Effector memory CD8-positive, alpha-beta T cell (primary cell): ENCODE measurements at places on chromosomes 4 and X.

DNA sequence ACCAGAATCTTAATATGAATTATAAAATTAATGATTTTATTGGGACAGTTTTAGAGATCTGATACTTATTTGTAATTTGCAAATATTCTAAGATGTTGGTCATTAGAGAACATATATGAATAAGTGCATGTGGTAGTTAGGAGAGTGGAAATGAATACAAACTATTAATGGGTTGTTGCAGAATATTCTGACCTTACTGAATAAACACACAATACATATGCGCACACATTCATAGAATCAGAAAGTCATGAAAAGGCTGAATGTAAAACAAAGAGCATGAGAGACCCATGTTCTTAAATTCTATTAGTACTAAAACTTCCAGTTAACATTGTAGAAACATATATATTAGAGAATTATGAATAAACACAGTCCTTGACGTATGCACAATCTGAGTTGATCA, 301.7 kb upstream of the TRAM1L1 start:
- no peaks in the 10 kb centered on the region for H3K4me1 ChIP-seq
- H3K27me3 ChIP-seq: no peaks in the 10 kb centered on the region
- H3K36me3 ChIP-seq: no peaks in the 10 kb centered on the region

GRCh38 chr4:177005674-177006230, 213.0 kb upstream of the VEGFC start:
- H3K36me3 ChIP-seq: no peaks in the 10 kb centered on the region
- H3K27me3 ChIP-seq: no peaks in the 10 kb centered on the region
- H3K4me3 ChIP-seq: no peak overlapping the region
- no peak for DNase-seq
- no peak overlapping the region for H3K27ac ChIP-seq

DNA sequence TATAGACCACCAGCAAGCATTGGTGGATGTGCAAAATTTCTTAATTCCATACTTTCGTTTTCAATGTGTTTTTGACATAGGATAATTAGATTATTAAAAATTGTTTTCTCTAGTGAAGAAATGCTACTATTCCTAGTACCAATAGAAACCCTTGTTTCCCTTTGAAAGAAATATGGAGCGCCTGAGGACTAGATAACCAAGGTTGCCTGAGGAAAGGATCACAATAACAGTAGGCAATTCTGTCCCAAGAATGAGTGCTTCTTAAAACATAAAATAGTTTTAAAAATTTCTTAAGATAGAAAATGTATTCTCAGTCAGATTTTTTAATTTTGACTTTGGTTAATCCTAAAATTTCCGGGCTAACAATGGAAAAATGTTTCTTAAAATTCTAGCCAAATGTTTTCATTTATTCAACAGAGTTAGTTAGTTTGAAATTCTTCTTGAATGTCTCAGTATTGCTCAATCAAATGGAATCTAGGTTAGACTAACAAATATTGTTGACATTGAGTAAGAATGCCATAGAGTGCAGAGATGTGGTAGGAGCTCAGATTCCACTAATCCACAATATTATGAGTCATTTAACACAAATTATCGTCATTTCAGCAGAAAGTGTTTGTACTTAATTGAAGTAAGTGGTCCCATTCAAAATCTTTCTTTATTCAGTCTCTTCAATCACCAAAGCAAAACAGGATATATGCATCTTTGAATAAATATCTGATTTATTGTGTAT, 666.0 kb downstream of the GRID2 start:
- no peak for DNase-seq
- H3K27me3 ChIP-seq: no peaks in the 10 kb centered on the region
- H3K4me1 ChIP-seq: no peaks in the 10 kb centered on the region
- H3K4me3 ChIP-seq: no peak overlapping the region

DNA sequence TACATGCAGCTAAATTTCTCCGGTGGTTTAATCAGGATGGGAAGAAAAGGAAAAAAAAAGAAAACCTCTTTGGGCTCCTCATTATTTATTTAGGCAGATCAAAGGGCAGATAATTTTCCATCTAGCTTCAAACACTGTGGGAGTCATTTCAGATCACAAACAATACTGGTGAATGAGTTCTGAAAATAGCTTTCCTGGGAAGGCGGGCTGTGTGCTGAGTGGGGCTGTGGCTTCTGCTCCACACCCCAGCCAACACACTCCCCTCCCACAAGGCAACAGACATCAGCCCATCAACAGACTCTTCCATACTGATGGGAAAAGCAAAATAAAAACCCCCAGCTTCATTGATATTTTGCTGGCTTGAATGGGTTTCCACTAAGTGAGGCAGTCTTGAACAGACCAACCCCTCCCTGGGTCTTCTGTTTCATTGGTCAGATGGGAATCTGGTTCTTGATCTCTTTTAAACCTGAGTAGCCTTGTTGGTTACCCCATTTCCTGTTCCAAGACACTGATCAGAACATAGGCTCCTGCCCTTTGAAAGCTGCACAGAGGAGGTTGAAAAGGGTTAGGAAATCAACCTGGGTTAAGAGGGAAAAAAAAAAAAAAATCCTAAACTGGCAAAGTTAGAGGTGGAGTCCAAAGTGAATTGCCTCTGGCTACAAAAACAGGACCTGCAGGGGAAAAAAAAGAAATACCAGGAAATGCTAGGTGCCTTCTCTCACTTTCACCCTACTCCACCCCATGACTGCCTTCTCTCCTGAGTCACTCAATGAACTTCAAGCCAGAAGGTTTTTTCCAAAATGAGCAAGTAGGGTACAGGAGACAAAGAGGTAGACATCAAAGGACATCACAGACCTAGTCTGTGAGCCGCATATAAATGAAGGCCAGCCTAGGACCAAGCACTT, 20.0 kb downstream of the AMOT start:
- H3K27me3 ChIP-seq: no peaks in the 10 kb centered on the region
- no peaks in the 10 kb centered on the region for H3K4me1 ChIP-seq
- DNase-seq: no peak
- no peaks in the 10 kb centered on the region for H3K36me3 ChIP-seq
- no peak overlapping the region for H3K4me3 ChIP-seq

GRCh38 chrX:119442286-119442685, 26.0 kb upstream of the SLC25A5 start:
- no peaks in the 10 kb centered on the region for H3K27me3 ChIP-seq
- H3K4me3 ChIP-seq: no peak overlapping the region
- DNase-seq: no peak
- no peaks in the 10 kb centered on the region for H3K4me1 ChIP-seq
- no peaks in the 10 kb centered on the region for H3K36me3 ChIP-seq

DNA sequence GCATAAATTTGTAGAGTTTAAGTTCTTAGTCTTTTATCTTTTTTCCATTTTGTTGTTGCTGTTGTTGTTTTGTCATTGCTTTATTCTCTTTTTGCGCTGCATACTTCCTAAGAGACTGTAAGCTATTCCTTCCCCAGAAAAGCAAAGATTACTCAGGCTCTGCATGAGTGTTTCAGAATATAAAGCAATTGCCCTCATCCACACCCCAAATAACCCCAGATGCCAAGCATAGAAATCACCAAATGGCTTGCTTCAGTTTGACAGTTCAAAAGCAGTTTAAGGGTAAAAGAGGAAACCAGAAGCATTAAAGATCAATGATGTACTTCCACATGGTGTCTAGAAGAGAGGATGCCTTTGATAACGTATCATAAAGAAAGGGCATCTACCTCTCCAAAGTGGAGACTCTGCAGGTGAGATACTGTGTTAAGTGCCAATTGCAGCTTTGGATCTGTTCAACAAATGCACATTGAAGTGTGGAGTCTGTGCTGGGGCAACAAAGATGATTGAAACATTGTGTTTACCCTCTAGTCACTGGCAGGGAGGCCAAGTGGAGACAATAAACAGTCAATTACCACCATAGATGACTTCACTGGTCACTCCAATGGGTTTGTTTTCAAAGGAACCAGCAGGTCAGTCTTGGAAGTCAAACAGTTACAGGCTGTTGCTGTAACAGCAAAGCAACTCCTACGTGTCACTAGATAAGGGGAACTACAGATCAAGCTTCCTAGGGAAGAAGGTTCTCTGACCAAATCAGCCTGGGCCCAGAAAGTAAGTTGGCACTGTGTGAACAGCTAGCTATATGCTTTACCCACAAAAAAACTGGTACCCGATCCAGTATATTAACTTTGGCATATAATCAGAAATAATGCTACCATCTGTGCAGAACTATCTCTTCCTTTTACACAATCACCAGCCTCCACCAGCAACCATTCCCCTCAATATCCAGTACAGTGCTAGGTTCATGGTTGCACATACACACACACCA, 40.6 kb upstream of the IL21 start:
- H3K36me3 ChIP-seq: no peaks in the 10 kb centered on the region
- H3K27ac ChIP-seq: no peak overlapping the region
- peaks cover 25% of the 10 kb centered on the region for H3K27me3 ChIP-seq
- H3K4me3 ChIP-seq: no peak overlapping the region
- peaks cover 8% of the 10 kb centered on the region for H3K4me1 ChIP-seq

GRCh38 chrX:82362550-82362949, 1145.5 kb upstream of the POU3F4 start:
- H3K36me3 ChIP-seq: no peaks in the 10 kb centered on the region
- DNase-seq: no peak
- no peak overlapping the region for H3K27ac ChIP-seq
- no peaks in the 10 kb centered on the region for H3K27me3 ChIP-seq
- H3K4me3 ChIP-seq: no peak overlapping the region
- no peaks in the 10 kb centered on the region for H3K4me1 ChIP-seq

- no peaks in the 10 kb centered on the region for H3K36me3 ChIP-seq
- DNase-seq: no peak
- H3K27me3 ChIP-seq: peaks cover 6% of the 10 kb centered on the region
- H3K27ac ChIP-seq: no peak overlapping the region
- H3K4me3 ChIP-seq: no peak overlapping the region
- H3K4me1 ChIP-seq: peaks cover 5% of the 10 kb centered on the region
These were observed 392.4 kb downstream of the UNC5C start for GRCh38 chr4:95156452-95156765.

DNA sequence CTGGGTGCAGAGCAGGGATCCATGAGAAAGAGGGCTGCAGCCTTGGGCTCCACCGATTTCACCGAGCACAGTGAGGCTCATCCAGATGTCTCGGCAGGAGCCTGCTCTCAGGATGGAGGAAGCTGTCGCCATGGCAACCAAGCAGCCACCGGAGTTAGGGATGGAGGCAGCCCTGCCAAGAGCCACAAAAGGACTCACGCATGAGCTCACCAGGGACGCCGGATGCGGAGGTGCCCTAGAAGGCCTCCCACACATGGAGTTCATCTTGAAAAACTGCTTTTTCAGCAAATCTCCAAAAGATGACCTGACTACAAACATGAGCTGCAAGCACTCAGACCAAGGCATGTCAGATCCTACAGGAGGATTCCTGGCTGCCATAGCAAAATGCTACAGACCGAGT, 90.7 kb downstream of the WFS1 start:
- no peak overlapping the region for H3K4me3 ChIP-seq
- H3K4me1 ChIP-seq: no peaks in the 10 kb centered on the region
- no peak overlapping the region for H3K27ac ChIP-seq
- no peak for DNase-seq
- H3K36me3 ChIP-seq: peaks cover 4% of the 10 kb centered on the region

DNA sequence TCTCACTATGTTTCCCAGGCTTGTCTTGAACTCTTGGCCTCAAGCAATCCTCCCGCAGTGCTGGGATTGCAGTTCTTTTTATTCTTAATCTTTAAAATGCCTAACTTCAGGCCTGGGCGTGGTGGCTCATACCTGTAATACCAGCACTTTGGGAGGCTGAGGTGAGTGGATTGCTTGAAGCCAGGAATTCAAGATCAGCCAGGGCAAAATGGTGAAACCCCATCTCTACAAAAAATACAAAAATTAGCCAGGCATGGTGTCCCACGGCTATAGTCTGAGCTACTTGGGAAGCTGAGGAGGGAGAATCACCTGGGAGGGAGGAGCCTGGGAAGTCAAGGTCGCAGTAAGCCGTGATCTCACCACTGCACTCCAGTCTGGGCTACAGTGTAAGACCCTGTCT, 45.9 kb downstream of the PLS3 start:
- H3K4me3 ChIP-seq: no peak overlapping the region
- no peak for DNase-seq
- no peaks in the 10 kb centered on the region for H3K27me3 ChIP-seq
- no peak overlapping the region for H3K27ac ChIP-seq
- no peaks in the 10 kb centered on the region for H3K36me3 ChIP-seq

- no peak for DNase-seq
- H3K4me1 ChIP-seq: no peaks in the 10 kb centered on the region
- no peaks in the 10 kb centered on the region for H3K36me3 ChIP-seq
- H3K27me3 ChIP-seq: no peaks in the 10 kb centered on the region
These were observed 1609.1 kb downstream of the C4orf33 start for GRCh38 chr4:130705023-130705422.

- no peaks in the 10 kb centered on the region for H3K27me3 ChIP-seq
- no peaks in the 10 kb centered on the region for H3K36me3 ChIP-seq
- no peaks in the 10 kb centered on the region for H3K4me1 ChIP-seq
- no peak overlapping the region for H3K27ac ChIP-seq
- H3K4me3 ChIP-seq: no peak overlapping the region
These were observed 225.4 kb downstream of the CPE start for GRCh38 chr4:165604181-165604580.

GRCh38 chrX:100944601-100945000, 15.9 kb upstream of the XKRX start:
- H3K27me3 ChIP-seq: no peaks in the 10 kb centered on the region
- no peak overlapping the region for H3K27ac ChIP-seq
- no peaks in the 10 kb centered on the region for H3K36me3 ChIP-seq
- no peaks in the 10 kb centered on the region for H3K4me1 ChIP-seq
- no peak for DNase-seq
- H3K4me3 ChIP-seq: no peak overlapping the region

GRCh38 chrX:103913356-103914020, 48.9 kb upstream of the TMSB15B start:
- no peak overlapping the region for H3K27ac ChIP-seq
- H3K36me3 ChIP-seq: peaks cover 7% of the 10 kb centered on the region
- H3K27me3 ChIP-seq: no peaks in the 10 kb centered on the region
- no peak overlapping the region for H3K4me3 ChIP-seq

DNA sequence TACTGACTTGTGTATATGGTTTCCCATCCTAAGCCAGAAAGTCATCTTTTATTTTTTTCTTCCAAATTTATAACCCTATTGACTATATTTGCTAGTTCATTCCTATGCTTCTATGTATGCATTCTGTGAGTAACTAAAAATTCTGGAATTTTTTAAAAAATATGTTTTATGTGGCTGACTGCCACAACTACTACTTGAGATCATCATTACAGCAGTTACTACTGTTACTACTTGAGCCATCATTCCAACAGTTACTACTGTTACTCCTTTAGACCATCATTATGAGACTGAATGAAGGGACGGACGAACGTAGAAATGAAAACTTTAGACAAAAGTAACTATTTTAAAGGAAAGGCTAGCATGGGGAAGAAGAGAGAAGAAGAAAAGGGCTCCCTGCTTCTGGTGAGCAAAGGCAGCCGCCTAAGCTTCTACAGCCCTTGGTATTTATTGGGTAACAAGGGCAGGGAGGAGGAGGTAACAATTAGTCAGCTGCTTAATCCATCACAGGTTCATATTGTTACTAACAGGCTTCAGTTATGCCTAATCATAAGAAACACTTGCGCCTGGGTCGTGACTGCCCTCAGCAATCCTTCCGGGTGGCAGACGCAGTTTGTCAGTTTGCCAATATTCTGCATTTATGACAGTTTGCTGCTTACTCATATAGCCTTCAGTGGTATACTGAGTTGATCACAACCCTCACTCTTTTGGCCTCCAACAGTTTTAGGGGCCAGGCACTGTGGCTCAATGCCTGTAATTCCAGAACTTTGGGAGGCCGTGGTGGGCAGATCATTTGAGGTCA, 80.4 kb downstream of the PDLIM5 start:
- no peaks in the 10 kb centered on the region for H3K36me3 ChIP-seq
- H3K4me1 ChIP-seq: peaks cover 4% of the 10 kb centered on the region
- no peaks in the 10 kb centered on the region for H3K27me3 ChIP-seq
- no peak overlapping the region for H3K4me3 ChIP-seq
- H3K27ac ChIP-seq: no peak overlapping the region
